Stimulated activated CD8-positive, alpha-beta memory T cell treated with anti-CD3 and anti-CD28 coated beads, Interleukin-7, amount 100 ng/mL, for 1 hour (primary cell): ENCODE measurements at places on chromosomes 11 and 22.

- DNase-seq = no peak
Measured at GRCh38 chr11:96469776-96470175, 80.0 kb downstream of the JRKL start.

DNA sequence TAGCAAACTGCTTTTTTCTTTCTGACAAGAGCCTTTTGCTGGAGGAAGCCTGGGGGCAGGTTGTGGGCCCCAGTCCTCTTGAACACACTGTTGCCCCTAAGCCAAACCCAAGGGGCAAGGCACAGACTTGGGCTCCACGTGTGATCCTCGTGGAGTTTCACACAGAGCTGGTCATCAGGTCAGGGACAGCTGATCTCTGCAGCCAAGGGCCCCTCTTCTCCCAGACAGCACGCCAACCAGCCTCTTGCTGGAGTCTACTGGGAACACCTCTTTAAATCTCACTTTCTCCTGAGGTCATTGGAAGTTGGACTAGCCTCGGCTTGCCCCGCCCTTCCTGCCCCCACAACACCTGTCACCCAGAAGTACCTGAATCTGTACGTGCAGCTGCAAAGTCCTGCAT, 39.8 kb downstream of the C11orf58 start:
- DNase-seq = no peak

GRCh38 chr11:70250876-70251658, 19.4 kb upstream of the PPFIA1 start:
- DNase-seq = no peak

DNA sequence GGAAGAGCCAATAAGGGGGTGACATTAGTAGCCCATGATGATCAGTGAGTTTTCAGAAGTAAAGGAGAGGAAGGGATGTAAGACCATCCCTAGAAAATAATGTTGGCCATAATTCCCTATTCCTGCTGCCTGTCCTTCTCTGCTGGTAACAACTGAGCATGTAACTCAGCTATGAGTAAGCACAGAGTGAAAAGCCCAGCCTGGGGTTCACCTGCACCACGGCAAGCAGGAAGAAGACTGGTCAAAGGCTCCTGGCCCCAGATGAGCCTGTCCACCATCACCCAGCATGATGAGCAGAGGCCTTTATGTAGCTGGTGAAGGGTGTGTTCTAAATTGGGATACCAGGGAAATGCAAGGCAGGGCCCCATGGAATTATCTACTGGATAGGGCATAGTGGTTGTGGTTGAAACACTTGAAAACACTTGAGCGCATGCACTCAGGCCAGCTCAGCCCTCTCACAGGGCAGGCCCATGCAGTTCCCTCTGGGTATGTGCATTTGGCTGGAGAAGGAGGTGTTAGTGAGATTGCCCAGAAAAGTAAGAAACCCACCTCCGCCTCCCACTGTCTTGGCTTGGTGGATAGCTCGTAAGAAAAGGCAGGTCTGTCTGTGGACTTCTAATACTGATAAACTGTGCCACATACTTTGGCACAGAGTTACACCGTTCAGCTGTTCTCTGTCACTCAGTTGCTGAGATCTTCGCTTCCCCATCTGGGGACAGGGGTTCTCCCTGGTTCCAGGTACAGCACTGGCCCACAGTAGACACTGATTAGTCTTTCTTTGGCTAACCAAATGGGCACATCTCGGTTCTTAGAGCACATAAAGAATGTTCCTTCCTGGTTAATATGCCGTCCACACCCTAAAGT, 86.8 kb downstream of the AMOTL1 start:
- no peak for DNase-seq

DNA sequence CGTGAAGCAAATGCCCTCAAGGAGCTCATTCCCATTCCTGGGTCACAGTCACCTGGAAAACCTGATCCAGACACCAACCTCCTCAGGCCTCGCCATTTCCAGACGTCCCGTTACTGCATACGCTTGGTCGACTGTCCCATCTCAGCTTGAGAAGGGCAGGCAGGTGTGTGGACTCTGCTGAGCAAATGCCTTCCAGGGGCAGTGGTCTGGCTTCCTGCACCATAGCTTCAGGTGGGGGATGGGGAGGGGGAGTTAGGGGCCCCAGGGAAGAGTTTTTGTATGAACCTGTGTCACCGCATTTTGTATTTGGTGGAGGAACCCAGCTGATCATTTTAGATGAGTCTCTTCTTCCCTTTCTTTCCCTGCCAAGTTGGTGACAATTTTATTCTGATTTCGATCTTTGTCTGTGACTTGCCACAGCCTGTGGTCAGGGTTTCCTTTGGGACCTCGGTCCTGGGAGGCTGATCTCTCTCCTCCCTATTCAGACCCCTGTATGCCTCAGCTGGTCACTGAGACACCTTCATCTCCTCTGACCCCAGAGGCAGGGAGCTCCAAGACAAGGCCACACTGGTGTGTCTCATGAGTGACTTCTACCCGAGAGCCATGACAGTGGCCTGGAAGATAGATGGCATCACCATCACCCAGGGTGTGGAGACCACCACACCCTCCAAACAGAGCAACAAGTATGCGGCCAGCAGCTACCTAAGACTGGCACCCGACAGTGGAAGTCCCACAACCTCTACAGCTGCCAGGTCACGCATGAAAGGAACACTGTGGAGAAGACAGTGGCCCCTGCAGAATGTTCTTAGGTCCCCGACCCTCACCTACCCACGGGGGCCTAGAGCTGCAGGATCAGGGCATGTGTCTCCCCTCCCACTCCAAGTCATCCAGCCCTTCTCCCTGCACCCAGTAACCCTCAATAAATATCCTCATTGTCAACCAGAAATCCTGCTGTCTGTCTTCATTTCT, 22.9 kb downstream of the IGLL5 start:
- no peak for DNase-seq

GRCh38 chr11:37544491-37544890, 946.5 kb upstream of the RAG2 start:
- no peak for DNase-seq

DNA sequence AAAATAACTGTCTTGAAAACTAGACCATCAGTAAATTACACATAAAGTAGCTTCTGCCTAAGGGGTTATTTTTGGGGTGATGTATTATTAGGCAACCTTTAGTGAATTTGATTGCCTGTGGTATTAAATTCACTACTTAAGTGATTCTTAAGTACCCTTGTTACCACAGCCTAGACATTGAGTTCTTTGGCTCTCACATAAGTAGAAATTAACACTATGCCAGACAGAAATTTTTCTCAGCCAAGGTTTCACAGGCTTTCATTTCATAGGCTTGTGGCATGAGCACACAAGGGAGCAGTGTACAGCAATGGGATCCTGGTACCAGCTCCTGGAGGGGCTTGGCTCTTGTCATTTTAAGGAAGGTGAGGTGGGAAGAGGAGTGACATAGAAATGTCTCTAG, 218.5 kb downstream of the AASDHPPT start:
- DNase-seq = no peak

- DNase-seq = no peak
Measured at GRCh38 chr11:17607083-17607429, 60.0 kb downstream of the OTOG start.

DNA sequence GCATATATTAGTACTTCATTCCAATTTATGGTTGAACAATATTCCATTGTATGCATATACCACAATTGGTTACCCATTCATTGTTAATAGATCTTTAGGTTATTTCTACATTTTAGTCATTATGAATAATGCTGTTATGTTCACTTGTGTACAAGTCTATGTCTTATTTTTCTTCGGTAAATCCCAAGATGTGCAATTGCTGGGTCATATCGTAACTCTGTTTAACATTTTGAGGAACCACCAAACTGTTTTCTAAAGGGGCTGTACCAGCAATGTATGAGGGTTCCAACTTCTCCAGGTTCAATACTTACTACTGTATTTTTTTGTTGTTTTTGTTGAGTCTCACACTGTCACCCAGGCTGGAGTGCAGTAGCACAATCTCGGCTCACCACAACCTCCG, 33.1 kb downstream of the NUP98 start:
- DNase-seq = no peak

DNA sequence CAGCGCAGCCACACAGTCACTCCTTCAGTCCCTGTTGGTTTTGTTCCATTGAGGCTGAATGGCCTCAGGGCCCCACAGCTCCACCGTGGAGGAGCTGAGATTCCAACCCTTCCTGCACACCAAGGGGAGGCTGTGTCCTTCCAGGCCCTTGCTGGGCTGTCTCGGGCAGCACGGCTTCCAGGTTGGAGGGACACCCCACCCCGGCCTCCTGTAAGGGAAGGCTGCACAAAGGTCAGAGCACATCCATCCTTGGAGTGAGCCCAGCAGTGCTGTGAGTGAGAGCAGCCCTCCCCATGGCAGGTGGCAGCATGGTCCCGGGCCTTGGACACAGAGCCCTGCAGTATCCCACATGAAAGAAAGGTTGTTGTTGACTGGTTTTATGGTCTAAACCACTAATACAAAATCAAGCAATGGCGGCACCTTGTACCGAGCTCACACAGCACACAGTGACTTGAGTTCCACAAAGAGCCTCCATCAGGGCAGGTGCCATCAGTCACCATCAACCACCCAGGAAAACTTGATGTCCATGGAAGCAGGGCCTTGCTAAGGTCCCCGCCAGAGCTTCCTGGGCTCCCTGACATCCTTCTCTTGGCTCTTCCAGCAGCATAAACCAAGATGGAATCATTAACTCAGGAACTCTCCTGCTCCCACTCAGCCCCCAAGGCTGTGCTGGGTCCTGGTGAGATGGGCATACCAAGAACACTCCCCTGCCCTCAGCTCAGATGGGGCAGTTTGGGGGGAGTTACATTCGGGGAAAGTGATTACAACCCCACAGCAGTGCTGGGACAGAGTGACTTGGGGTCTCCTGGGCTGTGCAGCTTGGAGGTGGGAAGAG, 1500.4 kb downstream of the TBC1D22A start:
- DNase-seq = no peak

DNA sequence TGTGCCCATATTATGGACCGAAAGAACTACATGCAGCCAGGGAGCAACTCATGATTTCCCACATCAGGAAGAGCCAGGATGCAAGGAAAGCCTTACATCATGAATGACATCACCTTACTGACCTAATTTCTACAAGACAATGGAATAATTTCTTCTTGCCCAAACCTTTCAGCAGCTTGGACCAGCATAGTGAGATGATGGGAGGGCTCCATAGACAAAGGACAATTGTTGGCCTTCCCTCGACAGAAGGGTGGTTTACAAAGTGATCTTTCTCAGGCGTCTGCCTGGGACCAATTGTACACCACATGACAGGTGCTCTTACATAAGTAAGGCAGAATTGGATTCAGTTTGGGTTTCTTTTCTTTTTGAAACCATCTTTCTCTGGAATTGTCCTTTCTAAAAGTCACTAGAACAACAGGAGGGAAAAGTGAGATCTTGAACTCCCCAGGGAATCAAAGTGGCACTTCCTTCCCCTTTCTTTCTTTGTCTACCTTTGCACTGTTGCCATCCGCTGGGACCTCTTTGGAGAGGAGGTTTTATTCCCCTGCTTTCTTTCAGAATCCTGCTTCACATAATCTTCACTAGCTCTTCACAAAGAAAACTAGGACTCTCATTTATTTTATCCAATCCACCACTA, 51.7 kb upstream of the PAK1 start:
- no peak for DNase-seq

GRCh38 chr11:105312266-105312665, 172.7 kb upstream of the CARD18 start:
- no peak for DNase-seq

- no peak for DNase-seq
Measured at GRCh38 chr11:39304586-39304985, 2154.9 kb downstream of the LRRC4C start.

GRCh38 chr11:44606472-44606871, 41.0 kb downstream of the CD82 start:
- DNase-seq = no peak

GRCh38 chr11:11025087-11025486, 167.2 kb upstream of the ZBED5 start:
- DNase-seq = no peak

DNA sequence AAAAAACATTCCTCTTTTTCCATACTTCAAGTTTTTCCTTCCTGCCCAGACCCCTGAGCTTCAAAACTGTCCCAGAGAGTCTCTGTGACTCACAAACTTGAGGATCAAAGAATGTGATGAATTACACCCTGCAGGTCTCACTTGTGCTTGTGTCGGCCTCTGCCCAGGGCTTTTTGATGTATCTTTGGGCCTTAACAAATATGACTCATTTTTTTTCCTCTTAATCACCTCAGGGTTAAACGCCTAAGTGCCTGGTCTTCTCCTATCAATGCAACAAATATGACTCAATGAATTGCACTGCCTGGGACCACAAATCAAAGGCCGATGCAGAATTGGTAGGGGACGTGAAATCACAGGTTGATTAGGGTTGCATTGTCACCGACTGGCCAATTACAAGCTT, 267.7 kb downstream of the LARGE1 start:
- DNase-seq = no peak

DNA sequence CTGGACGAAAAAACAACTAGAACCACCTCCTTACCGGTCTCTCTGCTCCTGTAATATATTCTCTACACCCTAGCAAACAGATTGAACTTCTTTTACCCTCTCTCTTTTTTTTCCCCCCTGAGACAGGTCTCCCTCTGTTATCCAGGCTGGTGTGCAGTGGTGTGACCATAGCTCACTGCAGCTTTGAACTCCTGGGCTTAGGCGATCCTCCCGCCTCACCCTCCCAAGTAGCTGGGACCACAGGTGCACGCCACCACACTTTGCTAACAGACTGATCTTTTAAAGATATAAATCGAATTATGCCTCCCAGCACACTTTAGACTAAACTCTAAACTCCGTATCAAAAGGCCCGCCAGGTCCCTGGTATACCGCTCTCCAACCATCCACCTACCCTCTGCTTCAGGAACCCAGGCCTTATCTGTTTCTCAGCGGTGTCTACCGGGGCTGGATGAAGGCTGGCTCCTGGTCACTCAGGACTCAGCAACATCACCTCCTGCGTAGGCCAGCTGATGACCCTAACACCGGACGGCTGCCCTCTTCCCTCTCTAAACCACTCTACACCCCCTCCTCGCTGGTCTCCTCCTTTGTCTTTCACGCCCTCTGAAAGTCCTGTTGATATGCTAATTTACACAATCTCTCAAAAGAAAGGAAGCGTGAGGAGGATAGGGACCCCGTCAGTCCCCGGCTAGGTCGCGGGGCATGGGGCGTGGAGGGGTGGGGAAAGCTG, 745 bp downstream of the C22orf39 start:
- no peak for DNase-seq

DNA sequence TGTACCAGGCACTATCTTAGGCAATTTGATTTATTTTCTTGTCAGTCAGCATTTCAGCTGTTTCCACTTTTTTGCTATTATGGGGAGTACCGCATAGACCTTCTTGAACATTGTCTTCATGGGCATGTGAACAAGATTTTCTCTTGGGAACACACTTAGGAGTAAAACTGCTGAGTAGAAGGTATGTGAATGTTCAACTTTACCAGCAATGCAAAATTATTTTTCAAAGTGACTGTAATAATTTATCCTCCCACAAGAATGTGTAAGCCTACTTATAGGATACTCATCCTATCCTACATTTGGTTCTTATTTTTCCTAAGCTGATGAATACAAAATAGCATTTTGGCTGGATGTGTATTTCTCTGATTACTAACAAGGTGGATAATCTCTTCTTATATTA, 132.0 kb upstream of the NAV2 start:
- no peak for DNase-seq

DNA sequence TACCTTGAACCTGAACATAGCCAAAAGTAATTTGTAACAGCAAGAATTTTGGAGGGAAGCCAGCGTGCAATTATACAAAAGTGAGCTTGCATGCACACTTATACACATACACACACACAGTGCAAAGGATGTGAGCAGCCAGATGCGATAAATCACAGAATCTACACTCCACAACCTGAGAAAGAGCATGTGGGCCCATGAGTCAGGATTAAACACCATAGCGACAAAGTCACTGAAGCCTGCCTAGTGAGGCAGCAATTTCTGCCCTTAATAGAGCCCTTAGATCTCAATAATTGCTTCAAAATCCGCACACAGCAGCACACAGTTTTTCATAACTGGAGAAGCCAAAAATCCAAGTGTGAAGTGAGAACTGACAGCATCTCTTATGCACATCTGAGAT, 42.6 kb upstream of the TEAD1 start:
- no peak for DNase-seq
